ENCODE measurements at places on chromosomes 2 and 18. TPM values are rescaled to one million over a fixed set of nuclear protein-coding genes. Genes with fewer than 3 reads are reported as not detected.

ATOH8 gene
- total RNA-seq: 29.4 TPM

WNT10A gene
- total RNA-seq: 15.4 TPM

SLC5A7 gene
- total RNA-seq: not detected

TSPYL6 gene
- not detected for total RNA-seq

MDH1 gene
- total RNA-seq: 114 TPM

STPG4 gene
- total RNA-seq: 0.49 TPM

ZNF385B gene
- total RNA-seq: 3.6 TPM

CYRIA gene
- total RNA-seq: 3.9 TPM

Measured in suprapubic skin (tissue), 4 donors.